ENCODE measurements at places on chromosomes 4 and X. TPM values are rescaled to one million over a fixed set of nuclear protein-coding genes. Genes with fewer than 3 reads are reported as not detected.

- DNase-seq: peak; percentile 88
Observed at GRCh38 chr4:18020671-18021469, 685 bp downstream of the LCORL start.

GRCh38 chr4:15425520-15425919 is 2.3 kb upstream of the C1QTNF7 start:
- no peak for DNase-seq

GRCh38 chr4:173294444-173294843 is 39.7 kb downstream of the HMGB2 start:
- no peak for DNase-seq

The SSX4 gene
- polyA plus RNA-seq: not detected

The SPANXN1 gene
- not detected for polyA plus RNA-seq

The NSUN7 gene
- 19.1 TPM for polyA plus RNA-seq

The HPSE gene
- polyA plus RNA-seq: 1.3 TPM

The BTK gene
- polyA plus RNA-seq: 6.4 TPM

Measured in left lung (tissue), 14 donors.